ENCODE measurements at places on chromosomes 1 and 21.

GRCh38 chr1:234683861-234684632 is 74.1 kb upstream of the IRF2BP2 start:
- DNase-seq = peak; percentile 56

DNA sequence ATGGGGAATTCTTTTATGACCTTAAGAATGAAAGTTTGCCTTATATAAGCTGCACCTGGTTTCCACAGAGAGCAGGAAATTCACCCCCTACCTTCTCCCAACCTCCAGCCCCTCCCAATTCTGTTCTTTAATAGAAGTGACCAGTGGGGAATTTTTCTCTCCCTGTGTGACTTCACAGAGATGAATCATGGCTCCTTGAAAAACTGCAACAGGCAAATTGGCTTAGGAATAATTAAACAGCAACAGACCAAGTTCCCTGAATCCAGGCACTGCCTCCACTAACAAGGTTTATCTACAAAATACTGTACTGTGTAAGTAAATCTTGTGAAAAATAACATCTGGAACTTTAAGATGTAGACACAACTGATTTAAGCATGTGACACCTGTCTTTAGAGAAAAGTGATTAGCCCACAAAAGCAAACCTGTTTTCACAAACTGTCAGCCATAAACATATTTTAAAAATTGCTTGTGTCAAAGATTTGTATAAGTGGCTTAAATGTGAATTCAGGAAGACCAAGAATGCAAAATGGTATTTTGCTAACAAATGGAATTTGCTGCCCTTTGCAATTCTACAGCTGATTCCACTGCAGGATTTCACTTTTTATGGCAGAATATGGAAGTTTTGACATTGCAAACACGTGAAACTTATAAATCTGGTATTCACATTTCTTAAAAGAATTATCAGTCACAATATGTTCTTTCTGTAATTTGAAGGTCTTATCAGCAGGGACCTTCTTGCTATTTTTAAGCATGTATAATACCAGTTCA is 54.0 kb downstream of the ALG14 start:
- no peak for DNase-seq

GRCh38 chr1:234413990-234414389 is 40.7 kb downstream of the COA6 start:
- no peak for DNase-seq

- DNase-seq = no peak
Measured at GRCh38 chr1:115753361-115753760, 15.2 kb downstream of the CASQ2 start.

GRCh38 chr1:21307210-21307609 is 16.9 kb upstream of the ECE1 start:
- DNase-seq = no peak

- DNase-seq = no peak
Measured at GRCh38 chr21:31420354-31420753, 76.3 kb upstream of the TIAM1 start.

- peak; percentile 87 for DNase-seq
Measured at GRCh38 chr21:46060596-46061061, 37.3 kb upstream of the COL6A2 start.

- DNase-seq = no peak
Measured at GRCh38 chr1:3590951-3591865, 20.1 kb downstream of the MEGF6 start.

DNA sequence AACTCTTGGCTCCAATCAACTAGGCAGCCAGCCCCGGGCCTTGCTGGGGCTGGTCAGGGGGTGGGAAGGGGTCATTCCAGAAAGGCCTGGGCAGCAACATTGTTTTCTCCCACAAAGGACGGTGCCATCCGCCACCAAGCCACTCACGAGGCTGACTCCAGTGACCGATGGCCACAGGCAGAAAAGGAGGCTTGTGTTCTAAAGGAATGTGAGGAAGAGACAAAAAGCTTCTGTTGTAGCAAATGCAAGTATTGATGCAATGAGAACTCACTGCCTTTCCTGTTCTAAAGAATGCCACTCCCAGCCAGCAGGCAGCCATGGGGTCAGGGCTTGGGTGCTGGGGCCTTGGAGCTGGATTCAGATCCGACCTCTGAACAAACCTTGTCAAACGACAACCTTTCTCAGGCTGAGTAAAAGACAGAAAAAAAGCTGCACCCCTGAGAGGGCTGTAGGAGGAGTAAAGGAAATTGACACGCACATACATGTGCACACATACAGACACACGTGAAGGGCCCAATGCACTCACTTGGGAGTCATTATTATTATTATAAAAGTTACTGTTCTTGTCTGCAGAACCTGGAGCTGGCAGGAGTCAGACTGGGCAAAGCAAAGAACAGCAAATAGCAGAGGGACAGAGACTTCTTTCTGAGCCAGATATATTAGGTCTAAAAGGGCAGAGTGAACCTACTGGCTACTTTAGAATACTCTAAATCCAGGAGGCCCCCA is 13.9 kb upstream of the PRMT2 start:
- DNase-seq = no peak

GRCh38 chr1:205925736-205926135 is 17.5 kb downstream of the SLC26A9 start:
- DNase-seq = peak; percentile 50

- DNase-seq = no peak
Measured at GRCh38 chr1:222234351-222234750, 313.6 kb downstream of the HHIPL2 start.

GRCh38 chr1:76079475-76080227 is 5.1 kb downstream of the ST6GALNAC3 start:
- DNase-seq = no peak

GRCh38 chr1:40204856-40205255 is 42.9 kb upstream of the TMCO2 start:
- no peak for DNase-seq

DNA sequence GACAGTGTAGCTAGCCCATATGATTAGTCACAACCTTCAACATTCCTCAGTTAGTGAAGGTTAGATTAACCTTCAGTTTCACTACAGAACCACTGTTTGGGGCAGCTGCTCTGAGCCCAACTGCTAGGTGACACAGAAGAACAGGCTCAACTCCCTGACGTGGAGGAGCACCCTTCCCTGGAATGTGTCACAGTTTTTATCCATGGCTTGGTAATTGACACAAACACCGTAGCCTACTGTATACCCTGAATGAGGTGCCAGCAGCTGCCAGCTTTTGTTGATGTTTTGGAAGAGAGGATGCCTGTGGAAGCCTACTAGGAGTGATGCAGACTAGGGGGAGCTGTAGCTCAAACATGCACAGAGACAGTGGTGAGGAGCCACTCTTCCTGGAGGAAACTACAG is 56.6 kb upstream of the CR2 start:
- DNase-seq = no peak

DNA sequence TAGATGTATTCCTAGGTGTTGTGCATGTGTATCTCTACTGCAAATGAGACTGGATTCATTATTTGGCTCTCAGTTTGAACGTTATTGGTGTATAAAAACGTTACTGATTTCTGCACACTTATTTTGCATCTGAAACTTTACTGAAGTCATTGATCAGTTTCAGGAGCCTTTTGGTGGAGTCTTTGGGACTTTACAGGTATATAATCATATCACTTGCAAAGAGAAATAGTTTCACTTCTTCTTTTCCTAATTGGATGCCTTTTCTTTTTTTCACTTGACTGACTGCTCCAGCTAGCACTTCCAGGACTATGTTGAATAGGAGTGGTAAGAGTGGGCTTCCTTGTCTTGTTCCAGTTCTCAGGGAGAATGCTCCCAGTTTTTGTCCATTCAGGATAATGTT is 252.2 kb downstream of the SMYD3 start:
- no peak for DNase-seq

DNA sequence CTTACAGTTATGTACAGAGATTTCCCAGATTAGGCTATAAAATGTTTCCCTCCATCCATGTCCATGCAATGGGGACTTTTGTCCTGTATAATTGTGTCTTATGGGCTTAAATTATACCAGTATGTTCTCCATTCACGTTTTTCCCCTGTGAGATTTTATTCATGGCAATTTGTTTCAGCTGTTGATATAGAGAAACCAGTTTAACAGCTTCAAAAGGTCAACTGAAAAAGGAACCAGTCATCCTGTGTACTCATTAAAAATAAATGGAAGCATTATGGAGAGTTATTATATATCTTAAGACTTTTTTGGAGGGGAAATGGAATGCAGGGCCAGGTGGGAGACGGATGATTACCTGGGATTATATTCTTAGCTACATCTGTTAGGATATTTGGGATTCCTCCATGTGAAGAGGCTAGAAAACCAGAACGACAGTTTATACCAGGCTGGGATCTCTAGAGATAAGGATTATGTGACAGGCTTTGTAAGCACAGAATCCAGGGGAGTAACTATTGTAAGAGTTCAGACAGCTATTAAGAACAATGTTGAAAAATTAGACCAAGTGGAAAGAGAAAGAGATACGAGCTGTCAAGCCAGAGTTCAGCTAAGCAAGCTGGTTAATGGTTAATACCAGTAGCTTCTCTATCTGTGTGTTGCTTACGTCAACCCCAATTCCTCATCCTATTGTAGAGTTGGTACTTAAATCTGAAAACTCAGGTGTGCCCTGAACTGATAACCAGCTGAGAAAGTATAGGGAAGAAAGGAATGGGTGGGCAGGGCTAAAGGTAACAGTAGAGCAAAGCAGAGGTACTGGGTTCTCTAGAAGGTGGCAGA is 12.4 kb upstream of the ZNF697 start:
- peak; percentile 76 for DNase-seq

DNA sequence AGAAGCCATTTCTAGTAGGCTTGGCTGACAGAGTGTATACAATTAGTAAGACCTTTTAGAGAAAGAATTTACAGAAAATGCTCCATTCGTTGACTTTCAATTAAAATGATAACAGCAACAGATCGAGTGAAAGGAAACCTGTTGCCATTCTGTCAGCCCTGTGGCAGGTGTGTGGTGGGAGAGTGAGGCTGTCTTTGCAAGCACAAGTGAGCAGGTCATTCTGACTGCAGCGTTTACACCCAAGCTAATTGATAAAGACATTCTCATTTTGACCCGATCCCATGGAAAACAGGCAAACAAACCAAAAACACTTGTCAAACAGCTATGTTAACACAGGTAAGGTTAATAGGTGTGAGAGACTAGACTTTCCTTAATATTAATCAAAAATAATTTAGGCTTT is 257.3 kb downstream of the PTBP2 start:
- DNase-seq = no peak

DNA sequence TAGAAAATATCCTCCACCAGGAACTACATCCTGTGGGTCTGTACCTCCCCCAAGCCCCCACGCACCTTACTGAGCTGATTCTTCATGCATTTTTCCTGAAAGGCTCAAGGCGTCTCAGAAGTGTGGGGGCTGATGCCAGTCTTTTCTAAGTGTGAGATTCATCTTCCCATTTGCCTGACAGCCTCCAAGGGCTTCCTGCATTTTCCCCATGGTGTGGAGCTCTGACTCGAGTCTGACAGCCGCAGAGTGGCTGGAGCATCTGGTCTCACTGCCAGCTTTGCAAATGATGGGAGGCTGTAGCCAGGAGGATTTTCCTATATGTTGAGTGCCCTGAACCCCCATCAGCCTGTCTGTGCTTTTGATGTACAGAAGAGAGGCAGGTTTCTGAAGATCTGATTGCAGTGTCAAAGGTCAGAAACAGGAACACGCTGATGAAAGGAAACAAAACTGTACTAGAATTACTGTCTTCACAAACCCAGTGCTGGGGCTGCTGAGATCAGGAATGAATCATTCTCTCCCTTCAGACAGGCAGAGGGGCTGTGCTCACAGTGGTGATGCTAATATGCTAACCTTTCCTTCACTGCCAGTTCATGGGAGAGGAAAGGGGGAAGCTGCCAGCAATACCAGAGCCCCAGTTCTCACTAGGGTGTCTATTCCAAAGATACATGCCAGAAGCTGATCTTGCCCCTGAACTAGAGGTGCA is 201.5 kb upstream of the C1orf174 start:
- DNase-seq = no peak

DNA sequence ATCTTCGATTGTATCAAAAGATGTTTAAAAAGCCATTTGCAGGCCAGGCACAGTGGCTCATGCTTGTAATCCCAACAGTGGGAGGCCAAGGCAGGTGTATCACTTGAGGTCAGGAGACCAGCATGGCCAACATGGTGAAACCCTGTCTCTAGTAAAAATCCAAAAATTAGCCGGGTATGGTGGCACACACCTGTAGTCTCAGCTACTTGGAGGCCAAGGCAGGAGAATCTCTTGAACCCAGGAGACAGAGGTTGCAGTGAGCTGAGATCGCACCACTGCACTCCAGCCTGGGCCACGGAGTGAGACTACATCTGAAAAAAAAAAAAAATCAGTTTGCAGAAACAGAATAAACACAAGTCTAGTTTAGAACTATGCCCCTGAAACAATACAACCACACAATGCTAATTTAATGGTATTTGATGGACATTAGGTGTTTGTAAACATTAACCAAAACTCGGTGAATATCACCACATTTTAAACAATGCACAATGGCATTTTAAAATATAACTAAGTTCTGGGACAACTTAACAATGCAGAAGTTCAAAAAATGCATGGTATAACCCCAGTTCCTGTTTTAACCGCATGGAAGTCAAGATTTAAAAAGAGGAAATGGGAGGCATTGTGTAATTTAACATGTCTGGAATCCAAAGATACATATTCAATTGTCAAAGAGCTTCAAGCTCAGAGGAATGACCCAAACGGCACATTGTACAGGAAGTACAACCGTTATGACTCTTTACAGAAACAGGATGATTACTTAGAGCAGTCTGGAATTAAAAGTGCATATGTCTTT is 7.1 kb upstream of the PTTG1IP start:
- no peak for DNase-seq

DNA sequence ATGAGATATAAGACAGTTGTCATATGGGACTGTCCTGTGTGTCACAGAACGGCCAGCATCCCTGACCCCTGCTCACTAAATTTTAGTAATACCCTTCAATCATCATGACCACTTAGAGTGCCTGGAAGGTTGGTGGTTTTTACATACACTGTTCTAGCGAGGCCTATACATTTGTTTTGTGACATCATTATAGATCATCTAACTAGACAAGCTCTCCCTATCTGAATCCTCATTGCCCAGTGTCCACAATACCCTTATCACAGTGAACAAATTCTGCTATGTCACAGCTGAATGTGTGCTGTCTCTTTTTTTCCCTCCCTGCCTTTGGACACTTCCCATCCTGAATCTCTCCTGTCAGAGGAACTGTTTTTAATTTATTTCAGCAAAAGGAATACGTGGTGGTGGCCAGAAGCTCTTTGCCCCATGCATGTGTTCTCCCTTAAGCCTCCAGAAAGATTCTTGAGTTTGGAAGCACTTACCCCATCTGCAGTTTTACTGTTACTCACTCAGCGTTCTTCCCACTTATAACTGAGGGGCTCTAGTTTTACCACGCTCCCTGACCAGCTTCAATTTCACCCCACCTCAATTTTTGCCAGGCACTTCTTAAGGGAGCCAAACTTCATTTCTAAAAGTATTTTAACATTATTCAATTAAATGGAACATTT is 70.3 kb downstream of the OLFML2B start:
- no peak for DNase-seq

GRCh38 chr1:107572674-107573211 is 392.2 kb downstream of the VAV3 start:
- peak; percentile 88 for DNase-seq

- no peak for DNase-seq
Measured at GRCh38 chr1:68782890-68783289, 286.0 kb upstream of the DEPDC1 start.

DNA sequence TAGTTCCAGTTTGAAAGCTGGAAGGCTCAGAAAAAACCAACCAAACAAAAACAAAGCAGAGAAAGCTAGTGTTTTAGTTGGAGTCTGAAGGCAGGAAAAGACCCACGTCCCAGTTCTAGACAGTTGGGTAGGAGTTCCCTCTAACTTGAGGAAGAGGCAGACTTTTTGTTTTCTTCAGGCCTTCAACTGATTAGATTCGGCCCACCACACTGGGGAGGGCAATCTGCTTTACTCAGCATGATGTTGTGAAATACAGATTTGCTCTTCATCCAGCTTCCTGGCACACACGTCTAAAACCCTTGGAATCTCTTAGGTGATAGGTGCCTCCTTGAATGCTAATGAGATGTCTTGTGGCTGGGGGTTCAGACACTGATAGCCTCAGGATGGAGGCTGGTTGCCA is 49.1 kb upstream of the CSF3R start:
- no peak for DNase-seq
